Pulmonary artery endothelial cell (primary cell): ENCODE measurements at places on chromosomes 1 and 21. TPM values are rescaled to one million over a fixed set of nuclear protein-coding genes. Genes with fewer than 3 reads are reported as not detected.

AGPAT3 gene
- total RNA-seq: 43.7 and 80.9 TPM in 2 replicates

PINK1 gene
- 52.6 and 54.7 TPM in 2 replicates for total RNA-seq

TRAF3IP3 gene
- total RNA-seq: not detected in 2 replicates

UTP11 gene
- 47.7 and 55.9 TPM in 2 replicates for total RNA-seq

- DNase-seq: no peak
Observed at GRCh38 chr1:53257454-53258081, 19.2 kb upstream of the MAGOH start.
